Stimulated activated CD4-positive, alpha-beta T cell treated with anti-CD3 and anti-CD28 coated beads, TNF-alpha, amount 100 ng/mL, for 24 hours (primary cell): ENCODE measurements at places on chromosomes 13 and 19.

DNA sequence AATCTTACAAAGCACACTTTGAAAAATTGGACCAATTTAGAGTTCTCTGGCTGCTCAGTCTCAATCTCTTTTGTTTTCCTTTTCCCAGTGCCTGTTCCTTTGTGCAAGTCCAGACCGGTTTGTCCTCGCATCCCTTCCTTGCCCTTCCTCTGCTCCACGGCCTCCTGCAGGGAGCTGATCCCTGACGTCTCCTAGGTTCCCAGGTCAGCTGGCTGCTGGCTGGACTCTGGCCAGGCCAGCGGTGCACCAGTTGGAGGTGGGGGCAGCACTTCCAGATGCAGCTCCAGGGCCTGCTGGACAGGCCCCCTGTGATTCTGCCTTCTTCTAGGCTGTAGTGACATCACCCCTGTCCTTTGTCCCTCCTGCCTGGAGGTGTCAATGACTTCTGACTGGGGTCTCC is 44.0 kb upstream of the KPNA3 start:
- no peak for DNase-seq

GRCh38 chr13:105207572-105208293 is 1327.7 kb downstream of the EFNB2 start:
- DNase-seq = no peak

- DNase-seq = no peak
These were observed 3.8 kb downstream of the GADD45GIP1 start for GRCh38 chr19:12953138-12953798.

DNA sequence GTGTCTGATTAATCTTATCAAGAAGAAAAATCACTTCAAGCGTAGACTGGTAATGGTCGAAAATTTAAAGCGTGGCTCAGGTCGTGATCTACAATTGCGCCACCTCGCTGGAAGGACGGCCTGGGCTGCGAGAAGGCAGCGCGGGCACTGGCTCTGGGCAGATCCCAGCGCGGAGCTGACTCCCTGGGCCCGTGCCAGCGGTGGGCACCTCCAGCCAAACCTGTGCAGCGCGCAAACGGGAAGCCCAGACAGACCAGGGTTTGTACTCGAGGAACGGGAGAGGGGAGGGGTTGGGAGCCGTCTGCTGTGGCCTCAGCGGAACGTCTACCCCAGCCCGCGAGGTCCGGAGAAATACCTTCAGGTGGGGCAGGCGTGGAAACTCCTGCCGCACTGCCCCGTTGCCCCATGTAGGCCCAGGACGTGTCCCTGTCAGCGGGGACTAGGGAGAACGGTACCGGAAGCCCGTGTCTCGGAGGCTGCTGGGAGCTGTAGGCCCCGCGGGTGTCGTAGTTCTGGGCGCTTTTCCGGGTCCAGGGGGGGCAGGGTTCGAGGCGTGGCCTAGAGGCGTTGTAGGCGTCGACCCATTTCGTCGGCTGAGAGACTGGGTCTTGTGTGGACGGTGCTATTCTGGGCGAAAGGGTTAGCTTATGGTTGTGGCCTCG is 21.1 kb downstream of the ZNF274 start:
- no peak for DNase-seq

GRCh38 chr19:54211235-54211634 is 10.6 kb downstream of the RPS9 start:
- no peak for DNase-seq

- DNase-seq = no peak
These were observed 42.6 kb downstream of the KLF2 start for GRCh38 chr19:16367261-16367683.

- no peak for DNase-seq
These were observed 29.8 kb upstream of the SPACA7 start for GRCh38 chr13:112346173-112346898.

GRCh38 chr13:75506018-75506417 is 24.0 kb upstream of the TBC1D4 start:
- no peak for DNase-seq

DNA sequence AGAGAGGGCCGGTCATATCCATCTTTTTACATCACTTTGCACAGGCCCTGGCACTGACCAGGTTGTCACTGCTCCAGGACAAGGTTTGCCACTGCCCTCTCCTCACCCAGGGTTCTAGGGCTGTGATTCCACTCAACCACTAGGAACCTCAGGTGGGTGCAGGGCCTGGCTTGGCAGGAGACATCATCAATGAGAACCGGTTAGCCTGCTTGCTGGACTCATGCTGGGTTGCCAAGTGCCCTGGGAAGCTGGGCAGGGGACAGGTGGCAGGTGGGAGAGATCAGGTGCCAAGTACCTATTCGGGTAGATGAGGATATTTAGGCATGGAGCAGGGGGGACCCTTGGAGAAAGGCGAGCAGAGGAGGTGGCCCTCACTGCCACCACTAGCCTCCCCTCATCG is 4.2 kb upstream of the CERS4 start:
- DNase-seq = no peak

DNA sequence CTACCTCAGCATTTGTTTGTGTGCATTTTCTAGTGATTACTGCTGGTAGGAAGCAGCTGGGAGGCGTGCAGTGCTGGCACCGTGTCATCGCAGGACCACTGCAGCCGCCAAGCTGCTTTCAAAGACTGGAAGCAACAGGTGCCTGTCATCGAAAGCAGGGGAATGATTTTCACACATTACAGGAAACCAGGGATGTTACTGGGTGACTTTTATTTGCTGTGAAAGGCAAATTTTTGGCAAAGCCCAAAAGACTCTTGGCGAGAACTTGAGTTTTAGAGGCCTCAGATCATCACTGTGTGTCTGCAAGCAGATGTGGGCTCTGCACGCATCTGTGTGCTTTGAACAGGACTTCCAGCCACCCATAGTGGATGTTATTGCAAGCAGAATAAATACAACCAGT is 176.4 kb downstream of the FLT1 start:
- DNase-seq = no peak
